RKO (cell line): ENCODE measurements at places on chromosomes 7 and 10.

DNA sequence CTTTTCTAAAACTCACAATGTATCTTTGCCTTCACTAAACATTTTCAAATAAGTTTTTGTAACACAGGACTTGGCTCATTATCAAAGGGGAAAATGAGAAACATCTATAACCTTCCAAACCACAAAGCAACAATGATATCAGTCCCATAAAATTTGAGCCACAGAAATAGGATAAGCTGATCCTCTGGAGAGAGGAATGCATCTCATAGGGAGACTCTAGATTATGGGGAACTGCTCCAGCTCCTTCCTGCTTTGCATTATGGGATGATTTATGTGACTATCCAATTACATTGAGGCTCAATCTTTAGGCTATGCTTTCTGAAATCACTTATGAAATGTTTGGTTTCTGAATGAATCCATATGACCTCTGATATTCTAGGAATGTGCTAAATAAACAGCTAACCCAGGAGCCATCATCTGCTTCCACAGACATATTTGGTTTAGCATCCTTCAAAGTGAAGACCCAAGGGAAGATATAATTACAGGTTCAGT, 70.4 kb downstream of the CUBN start:
- no peak for DNase-seq

GRCh38 chr10:117342641-117343040, 32.6 kb downstream of the PDZD8 start:
- DNase-seq = no peak

GRCh38 chr7:159280008-159280407, 135.3 kb upstream of the VIPR2 start:
- no peak for DNase-seq

DNA sequence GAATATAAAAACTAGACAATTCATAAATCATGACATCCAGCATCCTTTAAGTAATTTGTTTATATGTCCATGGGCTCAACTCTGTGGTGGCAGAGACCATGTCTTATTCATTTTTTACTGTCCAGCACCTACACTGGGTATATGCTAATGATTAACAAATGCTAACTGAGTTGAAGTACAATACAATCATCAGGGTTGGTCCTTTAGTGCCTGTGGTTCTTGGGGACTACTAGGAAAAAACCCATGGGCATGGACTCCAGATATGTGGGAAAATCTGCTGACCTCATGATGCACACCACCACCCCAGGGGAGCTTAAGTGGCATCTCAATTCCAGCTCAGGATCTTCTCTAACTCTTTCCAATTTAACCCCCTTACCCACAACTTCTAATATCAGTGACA, 85.3 kb upstream of the YAE1 start:
- DNase-seq = no peak

- no peak for DNase-seq
Observed at GRCh38 chr7:14418633-14419032, 429.2 kb upstream of the ETV1 start.

DNA sequence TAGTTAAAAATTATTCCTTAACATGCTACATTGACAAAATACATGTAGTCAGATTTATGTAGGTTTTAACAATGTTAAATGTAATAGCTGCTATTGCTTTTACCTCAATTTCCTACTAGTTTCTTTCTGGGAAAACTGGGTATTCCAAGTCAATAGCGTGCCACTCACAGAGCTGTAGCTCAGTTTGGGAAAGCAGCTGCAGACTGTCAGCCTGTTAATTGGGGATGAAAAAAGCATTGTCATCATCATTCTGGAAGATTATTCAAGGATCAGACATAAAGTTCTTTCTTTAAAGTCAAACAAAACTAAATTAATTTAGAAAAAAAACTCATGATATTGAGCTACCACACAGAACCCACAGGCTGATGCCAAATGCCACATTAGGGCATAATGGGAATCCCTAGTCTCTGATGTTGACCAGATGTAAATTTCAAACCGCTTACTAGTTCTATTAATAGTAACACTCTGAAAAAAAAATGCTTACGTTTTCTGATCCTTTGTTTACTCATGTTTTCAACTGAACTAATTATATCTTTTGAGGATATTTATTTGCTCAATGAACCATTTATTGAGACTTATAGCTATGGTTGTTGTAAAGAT, 19.6 kb upstream of the AGMO start:
- DNase-seq = no peak

DNA sequence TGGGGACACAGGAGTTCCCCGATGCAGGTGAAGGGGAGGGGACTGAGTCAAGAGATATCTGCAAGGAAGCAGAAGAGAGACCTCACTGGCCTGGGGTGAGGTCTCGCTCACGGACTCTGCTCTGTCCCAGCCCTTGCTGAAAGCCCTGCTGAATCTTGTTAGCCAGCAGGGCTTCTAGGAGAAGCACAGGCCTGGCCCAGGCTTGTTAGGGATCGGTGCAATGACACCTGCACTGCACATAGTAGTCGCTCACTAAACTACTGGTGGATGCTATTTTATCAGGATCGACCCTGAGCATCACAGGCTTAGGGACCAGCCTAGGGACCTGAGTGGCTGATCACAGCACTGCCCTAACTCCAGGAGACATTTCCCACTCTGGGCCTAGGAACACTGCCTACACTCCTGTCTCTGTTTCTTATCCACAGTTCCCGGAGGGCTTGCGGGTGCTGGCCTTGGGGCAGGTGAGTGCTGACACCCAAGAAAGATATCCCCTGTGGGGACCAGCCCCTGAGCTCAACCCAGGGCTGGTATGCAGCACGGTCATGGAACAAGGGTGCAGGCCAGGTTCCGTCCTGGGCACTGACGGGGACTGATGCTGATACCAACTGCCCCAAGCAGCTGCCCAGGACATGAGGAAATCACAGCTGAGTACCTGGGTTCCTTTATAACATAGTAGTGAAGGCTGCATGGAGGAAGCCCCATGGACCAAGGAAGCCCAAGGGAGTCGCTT, 13.0 kb downstream of the ELN start:
- no peak for DNase-seq
